ENCODE measurements at places on chromosomes 6 and 20. TPM values are rescaled to one million over a fixed set of nuclear protein-coding genes. Genes with fewer than 3 reads are reported as not detected.

Gene PRR18
- polyA plus RNA-seq, result not detected

Gene DEK
- polyA plus RNA-seq, result 34.2 TPM

Gene CAP2
- 8.5 TPM for polyA plus RNA-seq

Gene GRM1
- 0.05 TPM for polyA plus RNA-seq

Gene SAPCD1
- polyA plus RNA-seq, result 6.3 TPM

Gene CCN6
- polyA plus RNA-seq, result not detected

Gene XKR7
- 0.02 TPM for polyA plus RNA-seq

Gene EYA2
- not detected for polyA plus RNA-seq

Gene ATP6V1G2
- polyA plus RNA-seq, result 13.6 TPM

Gene PLTP
- 154 TPM for polyA plus RNA-seq

Gene DSP
- 0.02 TPM for polyA plus RNA-seq

Gene CARMIL1
- polyA plus RNA-seq, result 1.7 TPM

Gene POPDC3
- 19.0 TPM for polyA plus RNA-seq

Gene MUC21
- not detected for polyA plus RNA-seq

Gene PNRC1
- 6.7 TPM for polyA plus RNA-seq

Gene KCNK5
- polyA plus RNA-seq, result not detected

Gene FOXP4
- 2.5 TPM for polyA plus RNA-seq

Gene COL9A1
- polyA plus RNA-seq, result not detected

Gene ANKRD66
- not detected for polyA plus RNA-seq

Gene TAPBP
- 27.9 TPM for polyA plus RNA-seq

Gene HLA-DQA1
- not detected for polyA plus RNA-seq

Gene HSPA1L
- polyA plus RNA-seq, result 0.69 TPM

Gene CD109
- polyA plus RNA-seq, result 19.7 TPM

Gene SLC22A7
- not detected for polyA plus RNA-seq

Gene MYLK4
- polyA plus RNA-seq, result 0.16 TPM

Gene CLDN20
- not detected for polyA plus RNA-seq

Gene COL9A3
- polyA plus RNA-seq, result 1.3 TPM

Gene SLC52A3
- polyA plus RNA-seq, result not detected

Gene ADGRF1
- not detected for polyA plus RNA-seq

Gene CCN5
- polyA plus RNA-seq, result 0.05 TPM

Gene CTAGE9
- polyA plus RNA-seq, result not detected

Gene EFCAB8
- polyA plus RNA-seq, result not detected

Gene MYCT1
- 15.4 TPM for polyA plus RNA-seq

Gene TMEM244
- polyA plus RNA-seq, result 3.8 TPM

Gene KCNK15
- polyA plus RNA-seq, result 0.10 TPM

Gene COL21A1
- 0.07 TPM for polyA plus RNA-seq

Gene TPBG
- polyA plus RNA-seq, result 128 TPM

Gene SMAP1
- polyA plus RNA-seq, result 12.6 TPM

Gene UNC5CL
- 0.10 TPM for polyA plus RNA-seq

Gene ZNF76
- polyA plus RNA-seq, result 22.4 TPM

Gene SLC17A2
- polyA plus RNA-seq, result not detected

Gene SLC17A9
- not detected for polyA plus RNA-seq

Gene PET117
- 13.5 TPM for polyA plus RNA-seq

Gene TMC2
- not detected for polyA plus RNA-seq

Gene CAGE1
- not detected for polyA plus RNA-seq

Gene TREM2
- polyA plus RNA-seq, result not detected

Gene CD93
- 0.02 TPM for polyA plus RNA-seq

Gene GPR6
- polyA plus RNA-seq, result not detected

Gene BPIFA1
- polyA plus RNA-seq, result not detected

Gene CBLN4
- not detected for polyA plus RNA-seq

Gene BTN1A1
- not detected for polyA plus RNA-seq

Gene TRERF1
- 3.2 TPM for polyA plus RNA-seq

Gene ID4
- polyA plus RNA-seq, result 4.9 TPM

Gene WFDC11
- polyA plus RNA-seq, result not detected

Gene LGSN
- not detected for polyA plus RNA-seq

All from SK-N-SH (cell line).